Stimulated activated CD8-positive, alpha-beta memory T cell treated with anti-CD3 and anti-CD28 coated beads, Interleukin-12 subunit alpha, Interleukin-12 subunit beta, amount 100 ng/mL, for 4 hours (primary cell): ENCODE measurements at places on chromosomes 7 and 10.

DNA sequence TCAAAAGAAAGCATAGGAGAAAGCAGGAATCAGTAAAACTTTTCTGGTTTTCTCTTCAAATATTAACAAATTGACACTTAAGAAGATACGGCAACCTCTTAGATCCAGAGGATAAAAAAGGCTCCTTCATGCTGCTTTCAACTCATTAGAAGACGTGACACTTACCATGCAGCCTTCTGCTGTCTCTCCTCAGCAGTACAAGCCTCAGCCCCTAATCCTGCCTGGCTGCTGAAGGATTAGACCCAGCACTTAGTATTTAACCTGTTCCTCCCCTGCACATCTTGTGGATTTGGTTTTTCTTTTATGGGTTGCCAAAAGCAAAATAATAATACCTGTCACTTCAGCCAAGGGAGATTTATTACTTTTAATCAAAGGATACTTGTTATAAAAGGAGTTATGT is 108.4 kb downstream of the LYZL1 start:
- no peak for DNase-seq

- DNase-seq, result no peak
Measured at GRCh38 chr10:63268149-63268797, 135.1 kb downstream of the NRBF2 start.

DNA sequence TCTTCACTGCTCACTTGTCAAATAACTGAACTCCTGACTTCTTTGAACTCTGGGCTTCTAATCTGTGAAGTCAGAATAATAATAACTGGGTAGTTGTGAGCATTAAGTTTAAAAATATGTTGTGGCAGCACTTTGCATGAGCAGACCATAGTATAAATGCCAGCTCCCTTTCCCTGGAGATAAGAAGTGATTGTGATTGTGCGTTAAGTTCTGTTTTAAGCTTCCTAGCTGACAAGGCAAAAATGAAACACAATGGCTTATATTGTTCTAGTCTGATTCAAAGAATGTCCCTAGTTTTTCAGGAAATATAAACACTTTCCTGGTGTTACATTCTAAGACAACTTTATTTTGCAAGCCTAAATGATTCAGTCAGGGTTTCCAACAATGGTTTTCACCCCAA is 61.8 kb downstream of the PTPRE start:
- no peak for DNase-seq

GRCh38 chr10:16437540-16437894 is 707 bp downstream of the PTER start:
- DNase-seq, result no peak

DNA sequence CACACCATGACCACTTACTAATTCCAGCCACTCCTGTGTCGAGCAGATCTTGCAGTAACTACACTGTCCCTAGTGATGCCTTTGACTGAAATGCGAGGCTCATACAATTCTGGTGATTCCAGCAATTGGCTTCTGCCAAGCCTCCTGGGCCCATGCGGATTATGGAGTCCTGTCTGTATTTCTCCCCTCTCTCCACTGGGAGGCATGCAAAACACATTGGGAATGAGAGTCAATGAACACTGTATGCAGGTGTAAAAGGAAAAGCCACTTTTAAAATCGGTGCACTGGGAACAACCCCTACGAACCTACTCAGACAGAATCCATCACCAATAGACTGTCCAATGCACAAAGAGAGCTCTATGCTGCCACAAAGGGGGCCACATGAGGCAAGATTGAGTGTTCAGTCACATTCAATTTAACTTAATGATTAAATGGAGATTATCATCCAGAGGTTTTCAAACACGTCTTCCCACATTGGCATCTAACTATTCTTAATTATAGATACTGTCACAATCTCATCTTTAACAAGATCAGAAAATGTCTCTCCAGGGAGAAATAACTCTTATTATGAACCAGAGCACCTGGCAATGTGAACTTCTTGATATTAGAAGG is 550.6 kb downstream of the GLRX3 start:
- no peak for DNase-seq

DNA sequence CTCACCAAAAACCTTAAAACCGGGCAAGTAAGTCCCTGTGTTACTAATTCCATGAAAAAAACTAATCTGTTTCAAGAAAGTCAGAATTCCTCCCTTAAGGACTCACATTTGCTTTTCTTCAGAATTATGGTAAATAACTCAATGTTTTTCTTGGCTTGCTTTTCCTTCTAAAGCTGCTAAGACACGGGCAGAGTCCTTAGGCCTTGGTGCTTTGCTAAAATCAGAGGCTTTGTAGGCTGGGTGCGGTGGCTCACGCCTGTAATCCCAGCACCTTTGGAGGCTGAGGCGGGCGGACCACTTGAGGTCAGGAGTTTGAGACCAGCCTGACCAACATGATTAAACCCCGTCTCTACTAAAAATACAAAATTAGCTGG is 32.0 kb downstream of the GNA12 start:
- DNase-seq, result no peak

DNA sequence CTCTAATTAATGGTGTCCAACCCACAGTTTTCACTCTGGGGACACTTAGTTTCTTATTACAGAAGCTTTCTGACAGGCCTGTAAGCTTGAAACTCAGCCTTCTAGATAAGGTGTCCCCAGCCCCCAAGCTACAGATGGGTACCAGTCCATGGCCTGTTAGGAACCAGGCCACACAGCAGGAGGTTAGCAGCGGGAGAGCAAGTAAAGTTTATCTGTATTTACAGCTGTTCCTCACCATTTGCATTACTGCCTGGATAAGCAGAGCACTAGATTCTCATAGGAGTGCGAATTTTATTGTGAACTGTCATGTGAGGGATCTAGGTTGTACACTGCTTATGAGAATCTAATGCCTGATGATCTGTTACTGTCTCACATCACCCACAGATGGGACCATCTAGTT is 93.7 kb downstream of the TMEM26 start:
- DNase-seq, result no peak

DNA sequence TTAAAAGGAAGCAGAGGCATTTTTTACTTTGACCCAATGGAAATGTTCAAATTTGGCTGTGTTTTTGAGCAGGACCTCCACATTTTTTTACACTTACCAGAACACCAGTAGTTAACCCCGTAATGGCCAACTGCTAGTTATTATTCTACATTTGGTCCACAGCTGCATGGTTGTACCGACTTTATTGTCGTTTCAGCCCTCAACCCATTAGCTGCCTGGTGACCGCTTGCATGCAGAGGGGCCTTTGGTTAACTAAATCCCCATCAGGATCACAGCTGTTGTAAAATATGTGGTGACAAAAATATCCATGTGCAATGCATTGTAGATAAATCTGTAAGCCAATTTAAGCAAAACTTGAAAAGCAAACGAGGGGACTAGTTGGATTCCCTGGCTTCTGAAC is 342.2 kb upstream of the MEOX2 start:
- no peak for DNase-seq

DNA sequence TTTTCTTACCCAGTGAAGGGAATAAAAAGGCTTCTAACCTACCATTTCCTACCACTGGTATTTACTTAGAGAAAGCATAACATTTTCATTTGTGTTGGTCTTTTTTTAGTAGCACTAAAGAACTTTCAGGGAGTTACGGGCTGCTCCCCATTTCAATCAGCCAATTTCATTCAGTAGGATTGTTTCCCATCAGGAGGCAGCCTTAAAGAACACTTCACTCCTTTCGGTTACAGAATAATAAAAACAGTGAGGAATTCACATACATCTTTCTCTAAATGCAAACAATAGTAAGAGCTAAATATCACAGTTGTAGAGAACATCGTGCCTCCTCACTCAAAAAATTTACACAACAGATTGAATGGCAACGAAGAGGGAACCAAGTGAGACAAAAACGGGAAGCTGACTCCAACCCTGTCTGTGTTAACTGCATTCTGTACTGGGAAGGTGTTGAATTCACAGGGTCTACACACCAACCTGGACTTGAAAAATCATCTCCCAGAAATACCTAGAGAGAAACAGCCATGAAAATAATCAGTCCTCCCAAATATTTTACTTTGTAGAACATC is 55.5 kb upstream of the ABLIM1 start:
- no peak for DNase-seq

DNA sequence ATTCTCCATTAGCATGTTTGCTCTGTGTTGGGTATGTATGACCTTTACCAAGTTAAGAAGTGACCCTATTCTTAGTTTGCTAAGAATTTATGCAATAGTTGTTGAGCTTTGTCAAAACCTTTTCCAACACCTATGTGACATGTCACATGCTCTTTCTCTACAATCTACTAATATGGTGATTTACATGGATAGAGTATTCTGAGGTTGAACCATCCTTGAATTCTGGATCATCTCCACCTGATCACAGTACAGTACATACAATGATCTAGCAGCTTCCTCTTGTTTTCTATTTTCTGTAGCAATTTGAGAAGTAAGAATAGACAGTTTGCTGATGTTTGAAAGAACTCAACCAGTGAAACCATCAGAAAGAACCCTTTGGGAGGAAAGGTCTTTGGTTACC is 101.2 kb upstream of the PDGFA start:
- DNase-seq, result no peak

GRCh38 chr7:11931307-11931706 is 99.3 kb upstream of the THSD7A start:
- no peak for DNase-seq

GRCh38 chr10:49072166-49072885 is 43.0 kb downstream of the VSTM4 start:
- DNase-seq, result no peak

GRCh38 chr7:50272808-50273207 is 31.7 kb upstream of the IKZF1 start:
- DNase-seq, result no peak

DNA sequence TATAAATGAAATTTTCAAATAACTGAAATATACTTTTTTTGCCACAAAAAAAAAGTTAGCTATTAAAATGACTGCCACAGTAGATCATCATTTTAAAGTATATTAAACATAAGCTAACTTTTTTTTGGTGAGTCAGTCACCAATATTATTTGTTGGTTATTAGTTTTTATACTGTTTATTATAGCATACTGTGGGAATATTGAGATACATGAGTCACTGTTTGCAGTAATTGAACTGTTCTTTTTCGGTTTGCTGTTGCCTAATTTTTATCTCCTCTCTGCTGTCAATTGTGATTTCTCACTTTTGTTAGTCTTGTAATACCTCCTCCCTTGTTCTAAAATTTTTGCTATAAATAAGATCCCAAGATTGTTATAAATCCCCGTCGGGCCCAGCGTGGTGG is 45.7 kb downstream of the BTAF1 start:
- DNase-seq, result no peak

- no peak for DNase-seq
Measured at GRCh38 chr7:2631946-2632732, at the start of gene TTYH3. Gene TTYH3, plus strand, starts transcription at chr7:2631986. Its CDS starts 170 bp downstream, at chr7:2632156.
